Foreskin keratinocyte (primary cell): ENCODE measurements at places on chromosomes 13 and 19. TPM values are rescaled to one million over a fixed set of nuclear protein-coding genes. Genes with fewer than 3 reads are reported as not detected.

The PRR22 gene
- 3.5 and 3.9 TPM in 2 replicates for polyA plus RNA-seq

The IQCN gene
- polyA plus RNA-seq, result not detected in 2 replicates

DNA sequence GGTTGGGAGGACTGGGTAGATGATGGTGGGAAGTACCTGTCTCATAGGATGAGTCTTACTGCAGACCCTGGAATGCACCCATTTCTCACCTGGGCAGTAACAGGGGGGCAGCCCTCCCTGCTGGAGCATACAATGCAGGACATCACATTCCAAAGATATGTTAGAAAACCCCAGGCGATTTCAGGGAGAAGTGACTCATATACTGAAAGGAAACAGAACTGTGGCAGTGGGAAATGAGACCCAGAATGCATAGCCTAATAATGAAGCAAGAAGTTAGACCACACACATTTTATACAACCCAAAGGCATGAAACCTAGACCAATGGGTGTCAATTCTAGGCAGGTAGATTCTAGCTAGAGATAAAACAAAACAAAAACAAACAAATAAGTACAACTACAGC lies 402.7 kb downstream of the IRS2 start:
- DNase-seq, result peak; percentile 79

GRCh38 chr13:107067381-107067780 lies 499.4 kb upstream of the ARGLU1 start:
- DNase-seq, result no peak

DNA sequence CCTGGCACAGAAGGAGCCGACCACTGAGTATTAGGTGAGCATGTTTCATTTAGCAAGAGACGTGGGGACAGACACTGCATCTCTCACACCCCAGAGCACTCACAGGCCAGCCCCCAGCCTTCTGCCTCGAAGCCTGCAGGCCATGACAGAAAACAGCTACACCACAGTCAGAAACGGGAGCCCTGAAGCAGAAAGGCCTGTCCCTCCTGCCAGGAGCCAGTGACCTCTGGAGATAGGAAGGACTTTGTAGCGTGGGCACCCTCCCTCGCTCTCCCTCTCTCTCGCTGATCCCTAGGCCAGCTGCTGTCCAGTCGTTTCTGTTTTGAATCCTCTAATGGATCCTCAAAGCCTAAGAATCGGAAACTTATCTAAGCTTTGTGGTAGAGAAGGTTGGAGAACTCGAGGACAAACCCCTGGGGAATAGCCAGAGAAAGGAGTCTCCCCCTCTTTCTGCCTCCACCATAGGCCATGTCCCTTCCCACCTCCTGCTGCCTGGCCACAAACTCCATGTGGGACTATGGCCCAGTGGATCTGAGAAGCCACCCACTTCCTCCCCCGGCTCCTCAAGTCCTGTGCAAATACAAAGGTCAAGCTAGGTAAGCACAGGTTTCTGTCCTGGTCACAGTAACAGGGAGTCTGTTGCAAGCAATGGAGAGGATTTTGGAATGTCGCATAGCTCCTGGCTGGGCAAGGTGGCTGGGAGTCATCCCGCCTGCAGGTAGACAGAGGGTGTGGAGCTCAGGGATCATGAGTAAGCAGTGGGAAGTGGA lies 95.1 kb downstream of the NUFIP1 start:
- DNase-seq, result no peak

- peak; percentile 75 for DNase-seq
These were observed 198.4 kb downstream of the DLEU7 start for GRCh38 chr13:50645092-50645491.

- DNase-seq, result no peak
These were observed 193.2 kb downstream of the URI1 start for GRCh38 chr19:30135093-30135757.

DNA sequence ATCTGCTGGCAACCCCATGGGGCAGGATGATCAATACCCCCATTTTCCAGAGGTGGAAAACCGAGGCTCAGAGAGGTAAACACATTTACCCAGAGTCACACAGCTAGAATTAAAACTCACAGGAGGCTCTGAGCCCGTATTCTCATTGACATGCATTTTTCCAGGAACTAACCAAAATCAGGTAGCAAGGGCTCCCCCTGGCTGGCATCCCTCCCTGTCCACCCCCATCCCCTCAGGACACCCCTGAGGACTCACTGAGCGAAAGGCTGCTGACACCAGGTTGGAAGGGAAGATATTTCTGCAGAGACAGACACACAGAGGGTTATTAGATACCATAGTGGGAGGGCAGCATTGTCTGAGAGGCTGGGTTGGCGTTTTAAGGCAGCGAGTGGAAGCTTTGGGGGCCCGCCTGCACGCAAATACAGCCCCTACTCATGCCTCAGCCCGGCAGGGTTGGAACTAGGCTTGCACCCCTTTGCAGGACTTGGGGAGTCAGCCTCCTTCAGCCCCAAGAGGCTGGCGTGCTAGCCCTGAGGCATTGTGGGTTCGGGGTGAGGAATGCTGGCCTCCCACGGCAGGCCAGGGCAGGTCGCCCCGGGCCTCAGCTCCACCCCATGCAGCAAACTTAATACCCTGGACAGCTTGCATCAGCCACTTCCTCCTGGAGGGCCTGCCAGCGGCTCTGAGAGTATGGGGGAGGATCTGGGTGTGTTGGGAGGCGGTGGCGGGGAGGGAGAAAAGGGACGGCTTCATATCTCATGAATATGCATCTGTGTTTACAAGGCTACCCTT lies 3.9 kb downstream of the SLC1A5 start:
- DNase-seq, result peak; percentile 87
